K562 (cell line): ENCODE measurements at places on chromosomes 12 and 14. TPM values are rescaled to one million over a fixed set of nuclear protein-coding genes. Genes with fewer than 3 reads are reported as not detected.

- DNase-seq = peak; percentile 64
Observed at GRCh38 chr12:92928421-92928961, 604 bp downstream of the EEA1 start.

DNA sequence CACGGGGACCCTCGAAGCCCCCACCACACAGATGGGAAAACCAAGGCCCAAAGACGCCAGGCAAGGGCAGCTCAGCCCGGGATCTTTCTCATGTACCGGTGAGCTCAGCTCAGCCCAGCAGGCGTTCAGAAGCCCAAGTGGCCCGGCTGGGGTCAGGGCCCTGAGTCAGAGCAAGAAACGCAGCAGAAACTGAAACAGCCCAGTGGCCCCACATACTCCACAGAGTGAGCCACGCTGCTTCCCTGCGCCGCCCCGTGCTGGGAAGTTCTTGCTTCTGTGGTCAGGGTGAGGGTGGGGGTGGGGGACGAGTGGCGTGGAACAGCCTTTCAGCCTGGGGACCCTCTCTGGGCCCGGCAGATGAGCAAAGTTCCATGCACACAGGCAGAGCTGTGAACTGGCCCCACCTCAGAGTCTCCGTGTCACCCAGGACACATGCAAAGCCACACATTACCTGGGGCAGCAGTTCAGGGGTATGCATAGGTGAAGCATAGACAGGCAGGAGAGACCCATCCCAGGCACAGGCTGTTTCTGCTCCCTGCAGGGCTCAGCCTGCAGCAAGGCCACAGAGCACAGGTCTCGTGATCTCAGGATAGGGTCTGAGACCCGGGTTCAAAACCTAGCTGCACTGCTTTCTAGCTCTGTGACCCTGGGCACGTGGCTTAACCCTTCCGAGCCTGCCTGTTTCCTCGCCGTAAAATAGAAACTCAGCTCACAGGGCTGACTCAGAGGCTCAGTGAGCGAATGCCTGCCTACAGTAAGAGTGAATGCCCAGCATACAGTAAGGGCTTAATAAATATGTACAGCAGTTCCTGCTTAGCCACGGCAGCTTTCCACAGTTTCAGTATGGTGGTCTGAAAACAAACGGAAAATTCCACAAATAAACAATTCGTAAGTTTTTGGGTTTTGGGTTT, 21.6 kb downstream of the NCOR2 start:
- DNase-seq = no peak

- no peak for DNase-seq
Observed at GRCh38 chr12:62659453-62660295, 193.0 kb downstream of the MON2 start.

GRCh38 chr14:44609201-44609600, 102.1 kb upstream of the FSCB start:
- DNase-seq = no peak

DNA sequence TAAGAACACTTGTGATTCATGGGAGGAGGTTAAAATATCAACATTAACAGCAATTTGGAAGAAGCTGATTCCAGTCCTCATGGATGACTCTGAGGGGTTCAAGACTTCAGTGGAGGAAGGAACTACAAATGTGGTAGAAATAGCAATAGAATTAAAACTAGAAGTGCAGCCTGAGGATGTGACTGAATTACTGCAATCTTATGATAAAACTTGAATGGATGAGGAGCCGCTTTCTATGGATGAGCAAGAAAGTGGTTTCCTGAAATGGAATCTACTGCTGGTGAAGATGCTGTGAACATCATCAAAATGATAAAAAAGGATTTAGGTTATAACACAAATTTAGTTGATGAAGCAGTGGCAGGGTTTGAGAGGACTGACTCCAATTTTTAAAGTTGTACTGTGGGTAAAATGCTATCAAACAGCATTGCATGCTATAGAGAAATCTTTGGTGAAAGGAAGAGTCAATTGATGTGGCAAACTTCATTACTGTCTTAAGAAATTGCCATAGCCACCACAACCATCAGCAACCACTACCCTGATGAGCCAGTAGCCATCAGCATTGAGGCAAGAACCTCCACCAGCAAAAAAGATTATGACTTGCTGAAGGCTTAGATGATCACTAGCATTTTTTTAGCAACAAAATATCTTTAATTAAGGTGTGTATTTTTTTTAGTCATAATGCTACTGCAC, 25.9 kb upstream of the MTERF2 start:
- DNase-seq = no peak

- no peak for DNase-seq
Observed at GRCh38 chr14:104580961-104581360, 1.4 kb downstream of the C14orf180 start.

- no peak for DNase-seq
Observed at GRCh38 chr12:90211017-90211416, 502.4 kb upstream of the ATP2B1 start.

DNA sequence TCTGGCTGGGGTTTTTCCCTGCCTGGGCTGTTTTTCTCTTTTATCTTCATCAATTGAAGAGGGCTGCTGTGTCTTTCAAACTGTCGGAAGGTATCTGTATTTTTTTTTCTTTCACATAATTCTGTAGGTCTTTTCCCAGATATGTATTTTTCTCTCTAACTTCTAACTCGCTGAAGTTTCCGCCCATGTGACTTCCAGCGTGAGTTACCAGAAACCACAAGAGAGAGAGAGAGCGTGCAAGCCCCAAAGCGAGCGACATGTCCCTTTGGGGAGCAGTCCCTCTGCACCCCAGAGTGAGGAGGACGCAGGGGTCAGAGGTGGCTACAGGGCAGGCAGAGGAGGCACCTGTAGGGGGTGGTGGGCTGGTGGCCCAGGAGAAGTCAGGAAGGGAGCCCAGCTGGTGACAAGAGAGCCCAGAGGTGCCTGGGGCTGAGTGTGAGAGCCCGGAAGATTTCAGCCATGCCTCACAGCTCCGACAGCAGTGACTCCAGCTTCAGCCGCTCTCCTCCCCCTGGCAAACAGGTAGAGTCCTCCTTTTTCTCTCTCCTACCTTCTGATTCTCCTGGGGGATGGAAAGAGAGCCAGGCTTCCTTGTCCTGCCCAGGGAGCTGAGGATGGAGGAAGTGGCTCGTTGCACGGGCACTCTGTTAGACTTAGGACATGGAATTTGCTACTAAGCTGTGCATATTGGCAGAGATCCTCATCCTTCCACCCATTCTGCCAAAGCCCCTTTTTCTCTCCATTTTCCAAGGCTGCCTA, at the start of gene BATF:
TSS of gene BATF (plus strand) at position 246 of the 759 bp plus-strand sequence. CDS start at position 460, 214 bp downstream.
- no peak for DNase-seq

- no peak for DNase-seq
Observed at GRCh38 chr14:69571449-69572029, 3.1 kb downstream of the CCDC177 start.

The SLCO1C1 gene
- not detected in 2 replicates for total RNA-seq

The FAM181A gene
- total RNA-seq = not detected in 2 replicates

The L2HGDH gene
- total RNA-seq = 10.3 and 12.7 TPM in 2 replicates
